HFF-Myc (cell line): ENCODE measurements at places on chromosomes 7 and 10.

DNA sequence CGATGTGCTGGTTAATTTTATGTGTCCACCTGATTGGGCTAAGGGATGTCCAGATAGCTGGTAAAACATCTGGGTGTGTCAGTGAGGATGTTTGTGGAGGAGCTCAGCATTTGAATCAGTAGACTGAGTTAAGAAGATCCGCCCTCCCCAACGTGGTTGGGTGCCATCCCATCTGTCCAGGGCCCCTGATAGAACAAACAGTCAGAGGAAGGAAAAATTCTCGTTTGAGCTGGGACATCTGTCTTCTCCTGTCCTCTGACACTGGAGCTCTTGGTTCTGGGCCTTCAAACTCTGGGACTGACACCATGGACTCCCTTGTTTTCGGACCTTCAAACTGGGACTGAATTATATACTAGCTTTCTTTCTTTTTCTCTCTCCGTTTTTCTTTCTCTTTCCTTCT lies 59.6 kb downstream of the CARD11 start:
- no peak for DNase-seq

DNA sequence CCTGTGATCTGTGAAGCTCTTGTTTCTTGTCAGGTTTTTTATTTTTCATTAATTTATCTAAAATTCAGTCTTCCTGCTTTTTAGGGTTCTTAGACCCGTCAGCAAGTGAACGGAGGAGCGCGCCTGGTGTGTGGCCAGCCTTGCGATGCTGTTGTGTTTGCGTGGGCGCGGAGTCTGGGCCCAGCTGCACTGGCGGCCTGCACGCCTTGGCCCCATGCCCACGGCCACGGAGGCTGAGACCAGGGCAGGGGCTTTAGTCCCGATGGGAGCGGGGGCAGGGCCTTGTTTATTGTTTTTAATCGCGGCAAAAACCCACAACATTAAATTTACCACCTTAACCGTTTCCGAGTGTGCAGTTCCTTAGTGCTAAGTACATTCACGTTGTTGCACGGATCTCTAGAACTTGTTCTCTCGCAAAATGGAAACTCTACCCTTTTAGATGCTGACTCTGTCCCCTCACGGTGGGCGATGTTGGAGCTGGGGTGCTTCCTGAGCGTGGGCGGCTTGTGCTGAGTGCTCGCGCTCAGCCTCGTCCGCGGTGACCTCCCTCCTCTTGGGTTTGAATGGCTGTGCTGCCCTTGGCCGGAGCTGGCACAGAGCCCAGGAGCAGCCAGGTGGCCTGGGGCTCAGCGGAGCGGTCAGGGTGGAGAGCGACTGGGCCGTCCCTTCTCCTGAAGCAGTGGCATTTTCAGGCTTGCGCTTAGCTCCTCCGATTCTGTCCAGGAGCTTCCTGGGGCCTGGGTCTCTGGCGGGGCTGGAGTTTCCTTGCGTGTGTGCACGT lies 69.1 kb downstream of the INPP5A start:
- no peak for DNase-seq

DNA sequence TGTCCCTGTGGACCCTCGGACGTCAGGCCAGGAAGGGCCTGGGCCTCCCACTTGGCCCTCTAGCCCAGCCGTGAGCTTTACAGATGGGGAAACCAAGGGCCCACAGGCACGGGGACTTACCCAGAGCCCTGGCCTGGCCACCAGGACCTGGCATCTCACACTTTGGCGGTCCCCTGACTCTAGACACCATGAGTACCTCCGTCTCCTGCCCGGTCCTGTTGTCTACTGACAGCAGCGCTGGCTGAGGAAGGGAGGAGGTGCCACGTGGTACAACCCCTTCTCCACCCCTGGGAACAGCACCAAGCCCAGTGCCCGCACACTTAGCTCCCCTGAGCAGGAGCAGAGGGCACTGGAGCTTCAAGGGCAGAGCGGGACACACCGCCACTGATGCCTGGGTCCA lies 26.1 kb downstream of the ADGRA1 start:
- no peak for DNase-seq

DNA sequence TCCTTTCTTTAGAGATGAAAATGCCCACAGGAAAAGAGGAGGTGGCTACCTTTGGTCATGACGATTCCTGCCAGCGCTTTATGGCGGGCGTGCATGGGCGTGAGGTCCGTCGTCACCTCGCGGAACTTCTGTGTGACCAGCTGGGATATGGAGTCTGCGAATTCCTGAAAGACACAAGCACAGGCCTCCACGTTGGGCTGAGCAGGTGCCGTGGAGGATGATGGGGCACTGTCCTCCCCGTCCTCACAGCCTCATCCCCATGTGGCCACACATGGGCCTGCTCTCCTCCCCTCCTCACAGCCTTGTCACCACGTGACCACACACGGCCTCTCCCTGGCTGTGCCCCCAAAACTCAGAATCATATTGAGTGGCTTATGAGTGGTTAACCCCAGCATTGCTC lies 214.7 kb downstream of the WDR37 start:
- DNase-seq = no peak

DNA sequence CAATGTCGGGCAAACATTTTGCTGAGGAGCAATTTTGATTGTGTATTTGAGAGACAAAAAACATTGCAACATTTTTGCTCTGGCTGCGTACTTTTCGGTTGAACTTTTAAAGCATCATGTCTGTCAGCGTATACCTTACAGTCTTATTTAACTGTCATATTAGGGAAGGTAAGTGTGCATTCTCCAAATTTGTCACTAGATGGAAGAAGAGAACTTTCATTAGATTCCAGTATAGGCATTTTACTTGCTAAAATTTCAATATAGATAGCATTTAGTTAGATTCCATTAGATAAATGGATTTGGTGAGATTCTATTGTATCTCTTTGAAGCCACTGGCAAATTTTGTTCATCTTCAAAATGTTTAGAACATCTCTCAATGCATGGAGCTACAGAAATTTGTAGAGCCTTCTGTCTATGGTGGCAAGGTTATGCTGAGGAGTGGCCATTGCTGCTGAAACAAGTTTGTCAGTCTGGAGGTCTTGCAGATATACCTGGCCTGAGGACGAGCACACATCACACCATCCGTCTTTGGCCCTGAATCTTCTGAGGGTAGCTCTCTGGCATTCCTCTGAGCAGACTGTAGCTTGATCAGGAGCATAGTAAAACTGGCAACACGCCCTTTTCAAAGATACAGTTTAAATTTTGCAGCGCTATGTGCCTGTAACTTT lies 437.5 kb upstream of the MBL2 start:
- DNase-seq = no peak

- no peak for DNase-seq
Measured at GRCh38 chr10:13787015-13787421, 200.3 kb downstream of the PRPF18 start.

- no peak for DNase-seq
Measured at GRCh38 chr10:98139431-98139830, 5.0 kb downstream of the R3HCC1L start.

DNA sequence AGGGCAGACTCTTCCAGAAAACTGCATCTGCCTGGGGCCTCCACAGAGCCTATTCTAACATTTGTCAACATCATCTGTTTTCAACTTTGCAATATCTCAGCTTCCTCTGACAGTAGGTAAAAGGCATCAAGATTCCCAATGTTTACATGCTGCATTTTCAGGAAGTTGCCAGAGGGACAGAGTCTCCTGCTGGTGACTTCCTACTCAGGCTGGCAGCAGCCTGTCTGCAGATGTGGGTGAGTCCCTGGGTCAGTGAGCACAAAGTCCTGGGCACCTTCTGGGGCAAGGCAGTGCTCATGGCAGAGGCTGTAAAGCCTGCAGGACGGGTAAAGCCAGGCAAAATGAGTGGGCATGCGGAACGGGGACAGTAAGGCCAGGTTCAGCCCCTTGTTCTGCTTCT lies 69.4 kb downstream of the EBF3 start:
- no peak for DNase-seq

DNA sequence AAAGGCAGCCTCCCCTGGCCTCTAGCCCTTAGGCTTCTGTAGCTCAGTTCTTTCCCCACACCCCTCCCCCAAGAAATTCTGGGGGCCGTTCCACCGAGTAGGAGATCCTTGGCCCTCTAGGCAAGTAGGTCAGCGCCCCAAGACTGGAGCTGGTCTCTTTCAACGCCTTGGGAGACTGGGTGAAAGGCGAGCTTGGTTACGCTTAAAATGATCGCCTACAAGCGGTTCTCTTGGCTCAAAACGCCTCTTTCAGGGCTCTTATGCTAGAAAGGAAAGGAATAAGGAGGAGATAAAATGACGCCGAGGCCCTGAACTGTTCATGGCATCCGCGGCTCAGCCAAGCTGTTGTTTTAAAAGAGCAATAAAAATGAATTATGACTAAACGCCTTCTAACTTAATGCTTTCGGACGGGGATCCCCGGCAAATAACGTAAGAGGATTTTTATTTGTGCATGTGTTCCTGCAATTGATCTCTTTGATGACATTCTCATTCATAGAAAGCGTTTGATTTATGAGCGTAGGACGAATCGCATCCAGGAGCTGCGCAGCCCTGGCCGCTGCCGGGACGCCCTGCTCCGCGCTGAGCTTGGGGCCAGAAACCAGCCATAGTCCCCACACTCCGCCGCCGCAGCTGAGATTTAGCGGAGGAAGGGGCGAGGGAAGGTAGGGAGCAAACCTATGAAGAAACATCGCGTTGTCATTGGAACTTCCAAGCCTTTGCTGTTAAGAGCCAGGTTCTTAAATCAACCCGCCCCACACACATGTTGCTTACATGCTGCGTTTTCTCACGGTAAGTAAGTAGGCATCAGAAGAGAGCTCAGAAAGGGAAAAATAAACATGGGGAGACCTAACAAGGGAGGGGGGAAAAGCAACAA lies 3.0 kb upstream of the HOXA1 start:
- DNase-seq = no peak

- DNase-seq = no peak
Measured at GRCh38 chr10:124262234-124262865, 156.4 kb downstream of the OAT start.

DNA sequence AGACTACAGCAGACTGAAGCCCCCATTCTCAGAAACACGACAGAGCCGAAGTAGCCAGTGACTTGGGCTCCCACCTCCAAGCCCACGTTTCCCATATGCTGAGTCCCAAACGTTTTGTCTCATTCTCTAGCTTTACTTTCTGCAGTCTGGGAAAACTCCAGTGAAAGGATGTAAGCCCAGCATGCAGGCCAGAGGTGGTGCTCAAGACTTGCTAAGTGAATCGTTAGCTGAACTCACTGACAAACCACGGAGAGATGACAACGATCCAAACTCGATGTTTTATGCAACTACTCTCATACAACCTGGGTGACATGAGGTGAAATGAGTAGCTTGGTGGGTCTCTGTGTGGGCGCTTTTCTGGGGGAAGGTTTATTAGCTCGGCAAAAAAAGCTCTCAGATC lies 731.8 kb downstream of the SUGCT start:
- no peak for DNase-seq

GRCh38 chr7:147296986-147297385 lies 1180.4 kb downstream of the CNTNAP2 start:
- no peak for DNase-seq

DNA sequence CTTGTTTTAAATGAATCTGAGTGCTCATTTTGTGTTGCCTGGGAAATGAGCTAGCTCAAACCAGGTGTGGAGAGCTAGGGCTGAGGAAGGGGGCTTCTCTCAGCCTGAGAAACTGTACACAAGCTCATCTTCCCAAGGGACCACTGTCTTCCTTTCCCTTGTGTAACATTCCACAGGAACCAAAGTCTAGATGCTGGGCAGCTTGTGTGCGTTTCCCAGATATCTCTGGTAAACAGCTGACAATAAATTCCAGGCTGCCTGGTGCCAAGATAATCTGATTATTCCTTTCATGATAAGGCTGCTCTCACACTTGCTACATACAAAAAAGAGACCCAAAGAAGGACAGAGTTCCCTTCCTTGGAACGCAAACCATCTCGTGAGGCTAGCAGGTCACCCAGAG lies 33.1 kb upstream of the MKLN1 start:
- no peak for DNase-seq
